ENCODE measurements at places on chromosomes 6 and 20.
A peak's percentile ranks its signal among the peaks of the same experiment; 100 is the strongest.

DNA sequence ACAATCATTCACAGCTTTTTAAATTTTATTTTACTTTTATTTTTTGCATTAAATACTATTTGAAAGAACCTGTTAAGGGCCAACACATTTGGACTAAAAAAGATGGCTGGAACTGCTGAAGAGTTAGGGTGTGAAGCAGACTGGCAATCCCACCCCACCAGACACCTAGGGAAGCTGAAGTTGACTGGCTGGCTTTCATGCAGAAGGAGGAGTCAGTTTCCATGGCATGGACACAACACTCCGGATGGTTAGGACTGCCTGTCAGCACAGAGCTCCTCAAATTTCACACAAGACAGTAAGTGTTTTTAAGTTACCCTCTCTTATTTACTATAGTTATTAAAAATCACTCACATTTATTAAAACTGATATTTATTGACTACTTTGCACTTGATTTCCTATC, at the start of gene ANKRD66:
TSS of gene ANKRD66 (plus strand) at position 238 of the 400 bp plus-strand sequence. CDS start 5,016 bp downstream, outside the sequence.
- DNase-seq, result no peak

DNA sequence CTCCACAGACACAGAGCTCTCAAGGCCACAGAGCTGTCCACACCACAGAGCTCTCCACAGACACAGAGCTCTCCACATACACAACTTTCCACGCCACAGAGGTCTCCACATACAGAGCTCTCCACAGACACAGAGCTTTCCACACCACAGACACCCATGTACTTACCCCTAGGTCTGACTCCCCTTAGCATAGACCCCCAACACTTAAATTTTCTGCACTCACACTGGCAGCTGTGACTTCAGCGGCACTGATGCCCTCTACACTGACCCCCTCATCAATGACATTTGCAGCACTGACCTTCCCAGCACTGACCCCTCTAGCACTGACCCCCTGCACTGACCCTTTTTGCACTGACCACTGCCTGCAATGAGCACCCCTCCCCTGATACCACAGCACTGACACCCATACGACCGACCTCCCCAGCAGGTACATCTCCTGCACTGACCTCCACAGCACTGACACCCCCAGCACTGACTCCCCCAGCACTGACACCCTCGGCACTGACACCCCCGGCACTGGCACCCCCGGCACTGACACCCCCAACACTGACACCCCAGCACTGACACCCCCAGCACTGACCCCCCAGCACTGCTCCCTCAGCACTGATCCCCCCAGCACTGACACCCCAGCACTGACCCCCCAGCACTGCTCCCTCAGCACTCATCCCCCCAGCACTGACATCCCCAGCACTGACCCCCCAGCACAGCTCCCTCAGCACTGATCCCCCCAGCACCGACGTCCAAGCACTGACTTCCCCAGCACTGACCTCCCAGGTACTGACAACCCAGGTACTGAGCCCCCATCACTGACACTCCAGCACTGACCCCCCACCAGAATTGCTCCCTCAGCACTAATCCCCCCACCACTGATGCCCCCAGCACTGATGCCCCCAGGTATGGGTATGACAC, 56.5 kb downstream of the ERMARD start:
- DNase-seq, result no peak

DNA sequence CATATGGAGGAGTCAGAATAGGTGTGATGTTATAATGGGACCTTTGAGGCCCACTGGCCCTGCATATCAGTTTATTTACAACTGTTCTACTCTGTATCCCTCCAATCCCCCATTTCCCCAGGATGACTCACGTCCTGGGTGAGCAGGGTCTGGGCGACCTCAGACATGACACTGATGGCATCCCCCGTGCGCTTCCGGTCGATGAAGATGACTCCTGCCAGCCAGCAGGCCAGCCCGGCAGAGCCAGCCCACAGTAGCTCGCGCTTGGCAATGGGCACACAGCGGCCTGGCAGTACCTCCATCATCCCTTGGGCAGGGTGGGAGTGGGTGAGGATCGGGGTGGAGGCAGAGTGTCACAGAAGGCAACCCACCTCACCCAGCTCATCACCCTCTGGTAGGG, 5.6 kb downstream of the AGPAT1 start:
- DNase-seq, result no peak

DNA sequence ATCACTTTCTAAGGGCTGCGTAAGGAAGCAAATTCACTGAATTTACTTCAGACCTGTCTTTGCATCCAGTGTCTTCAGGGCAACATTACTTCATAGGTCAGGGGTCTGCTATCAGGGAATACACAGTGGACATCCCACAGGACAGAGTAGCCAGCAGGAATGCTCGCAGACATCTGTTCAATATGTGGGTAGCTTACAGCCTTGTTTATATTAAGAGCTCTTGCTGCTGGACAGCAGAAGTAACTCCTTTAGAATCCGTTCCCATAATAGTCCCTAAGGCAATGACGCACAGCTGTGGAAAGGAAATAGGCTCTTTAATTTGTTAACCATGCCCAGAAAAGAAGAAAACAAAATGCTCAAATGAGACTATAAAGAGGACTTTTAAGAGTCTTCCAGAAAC, 198.7 kb downstream of the MOXD1 start:
- no peak for DNase-seq

DNA sequence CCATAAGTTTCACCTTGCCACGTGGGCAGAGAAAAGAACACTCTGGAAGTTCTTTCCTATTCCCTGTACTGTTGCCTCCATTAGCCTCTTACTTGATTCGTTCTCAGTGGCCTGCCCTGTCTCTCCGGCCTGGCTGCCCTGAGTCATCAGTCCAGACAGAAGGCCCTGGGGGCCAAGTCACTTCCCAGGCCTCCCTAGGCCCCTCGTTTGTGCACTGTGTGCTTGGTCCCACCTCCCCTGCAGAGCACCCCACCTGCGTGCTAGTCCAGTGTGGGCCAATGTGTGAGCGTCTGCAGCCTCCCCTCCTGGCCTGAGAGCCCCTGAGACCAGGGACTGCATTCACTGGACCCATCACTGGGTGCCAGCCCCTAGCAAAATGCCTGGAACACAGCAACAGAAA, 191.2 kb upstream of the RREB1 start:
- DNase-seq, result no peak

DNA sequence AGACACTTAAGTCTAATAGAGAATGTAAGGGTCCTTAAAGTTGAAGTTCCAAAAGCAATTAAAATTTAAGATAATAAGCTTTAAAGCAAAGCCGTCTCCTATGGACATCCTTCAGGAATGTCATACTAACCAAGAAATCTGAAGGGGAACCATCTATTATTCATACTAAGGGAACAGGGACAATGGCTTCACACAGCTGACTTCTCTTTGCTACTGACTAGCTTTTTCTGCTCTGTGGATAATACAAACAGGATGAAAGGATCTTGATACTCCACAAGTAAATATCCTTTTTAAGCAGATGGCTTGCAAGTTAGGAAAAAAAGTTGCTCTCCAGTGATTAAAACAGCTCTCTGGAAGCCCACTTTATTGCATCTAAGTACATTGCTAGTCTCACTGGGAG, 178.6 kb downstream of the BACH2 start:
- DNase-seq, result no peak

DNA sequence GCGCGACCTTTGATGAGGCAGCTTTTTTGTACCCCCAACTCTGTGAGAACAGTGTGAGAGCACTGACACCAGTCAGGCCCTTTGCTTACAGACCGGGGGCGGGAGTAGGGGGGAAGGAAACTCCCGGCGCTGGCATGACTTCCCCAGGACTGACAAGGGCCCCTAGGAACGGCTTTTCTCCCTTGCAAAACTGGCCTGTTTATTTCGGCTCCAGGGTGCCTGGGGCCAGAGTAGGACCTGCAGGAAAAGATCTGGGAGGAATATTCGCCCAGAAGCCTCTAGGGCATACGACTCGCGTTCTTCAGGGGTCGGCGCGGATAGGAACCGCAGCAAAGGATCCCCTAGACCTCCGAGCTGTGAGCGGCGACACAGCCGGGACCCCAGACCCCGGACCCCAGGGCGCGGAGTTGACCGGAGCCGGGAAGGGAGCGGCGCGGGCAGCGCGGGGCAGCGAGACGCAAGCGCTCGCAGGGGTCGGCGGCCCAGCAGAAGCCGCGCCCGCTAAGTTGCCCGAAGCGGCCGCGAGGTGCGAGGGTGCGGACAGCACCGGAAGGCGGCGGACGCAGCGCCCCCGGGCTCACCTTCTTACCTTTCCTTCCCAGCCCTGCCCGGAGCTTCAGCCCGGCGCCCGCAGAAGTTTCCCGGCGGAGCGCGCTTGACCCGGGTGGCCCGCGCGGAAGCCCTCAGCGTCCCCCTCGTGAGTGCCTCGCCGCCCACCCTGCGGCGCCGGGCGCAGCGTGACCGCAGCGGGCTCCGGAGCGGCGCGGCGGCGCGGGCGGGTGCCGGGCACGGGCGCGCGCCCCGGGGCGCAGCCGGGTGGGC, at the start of gene POPDC3:
TSS of gene POPDC3 (minus strand) at position 771 of the 822 bp plus-strand sequence. CDS start 18,105 bp downstream, outside the sequence.
- no peak for DNase-seq

DNA sequence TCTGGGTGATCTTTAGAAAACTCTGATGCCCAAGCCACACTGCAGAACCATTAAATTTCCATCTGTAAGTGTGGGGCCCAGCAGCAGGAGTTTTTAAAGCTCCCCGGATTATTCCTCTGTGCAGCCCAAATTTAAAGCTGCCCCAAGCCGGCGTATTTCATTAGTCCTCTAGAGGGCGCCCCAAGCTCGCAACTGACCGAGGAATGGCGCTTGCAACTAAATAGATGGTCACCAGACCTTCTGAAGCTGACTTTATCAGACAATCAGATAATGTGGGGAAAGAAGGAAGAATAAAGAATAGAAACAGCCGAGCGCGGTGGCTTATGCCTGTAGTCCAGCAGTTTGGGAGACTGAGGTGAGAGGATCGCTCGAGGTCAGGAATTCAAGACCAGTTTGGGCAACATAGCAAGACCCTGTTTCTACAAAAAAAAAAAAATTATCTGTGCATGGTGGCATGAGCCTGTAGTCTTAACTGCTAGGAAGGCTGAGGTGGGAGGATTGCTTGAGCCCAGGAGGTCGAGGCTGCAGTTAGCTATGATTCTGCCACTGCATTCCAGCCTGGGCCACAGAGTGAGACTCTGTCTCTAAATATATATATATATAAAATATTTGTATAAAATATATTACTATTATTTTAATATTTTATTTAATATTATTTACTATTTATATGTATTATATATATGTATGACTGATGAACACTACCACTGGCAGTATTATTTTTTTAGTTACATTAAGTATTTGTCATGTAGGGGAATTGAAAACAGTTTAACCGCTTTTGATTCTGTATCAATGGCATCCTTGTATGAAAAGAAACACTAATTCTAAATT, 56.0 kb downstream of the OTOR start:
- DNase-seq, result no peak

GRCh38 chr20:46581391-46581790, 30.9 kb upstream of the OCSTAMP start:
- DNase-seq, result no peak

GRCh38 chr6:87944541-87944954, 103.1 kb upstream of the SPACA1 start:
- DNase-seq, result peak; percentile 32

- DNase-seq, result no peak
These were observed 74.5 kb upstream of the MARCKS start for GRCh38 chr6:113782636-113783035.

DNA sequence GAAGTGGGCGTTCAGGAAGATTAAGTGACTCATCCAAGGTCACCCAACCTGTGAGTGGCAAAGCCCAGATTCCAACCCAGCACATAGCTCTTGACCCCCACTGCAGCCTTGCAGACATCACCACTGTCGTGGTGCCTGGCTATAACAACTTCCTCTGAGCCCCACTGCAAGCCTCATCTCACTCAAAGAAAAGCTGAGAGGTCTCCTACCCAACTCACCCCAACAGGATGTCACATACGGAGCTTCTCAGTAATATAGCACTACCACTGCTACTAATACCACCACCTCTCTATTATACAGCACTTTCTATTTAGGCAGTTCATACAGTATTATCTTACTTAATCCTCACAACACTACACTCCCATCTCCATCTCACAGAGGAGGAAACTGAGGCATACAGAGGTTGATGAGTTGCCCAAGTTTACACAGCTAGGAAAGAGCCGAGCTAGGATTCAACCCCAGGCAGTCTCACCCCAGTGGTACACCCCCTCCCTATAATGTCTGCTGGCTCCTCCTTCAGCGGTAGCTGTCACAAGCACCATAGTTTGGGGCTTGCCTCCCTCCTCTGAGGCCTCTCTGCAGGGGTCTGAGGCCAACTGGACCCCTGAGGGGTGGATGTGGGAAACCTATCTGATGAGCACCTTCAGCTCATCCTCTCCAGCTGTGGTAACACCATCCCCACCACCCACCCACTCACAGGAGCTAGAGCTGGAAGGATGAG, 19.5 kb downstream of the TFEB start:
- no peak for DNase-seq

- no peak for DNase-seq
These were observed 13.5 kb upstream of the SNAI1 start for GRCh38 chr20:49969234-49969633.

DNA sequence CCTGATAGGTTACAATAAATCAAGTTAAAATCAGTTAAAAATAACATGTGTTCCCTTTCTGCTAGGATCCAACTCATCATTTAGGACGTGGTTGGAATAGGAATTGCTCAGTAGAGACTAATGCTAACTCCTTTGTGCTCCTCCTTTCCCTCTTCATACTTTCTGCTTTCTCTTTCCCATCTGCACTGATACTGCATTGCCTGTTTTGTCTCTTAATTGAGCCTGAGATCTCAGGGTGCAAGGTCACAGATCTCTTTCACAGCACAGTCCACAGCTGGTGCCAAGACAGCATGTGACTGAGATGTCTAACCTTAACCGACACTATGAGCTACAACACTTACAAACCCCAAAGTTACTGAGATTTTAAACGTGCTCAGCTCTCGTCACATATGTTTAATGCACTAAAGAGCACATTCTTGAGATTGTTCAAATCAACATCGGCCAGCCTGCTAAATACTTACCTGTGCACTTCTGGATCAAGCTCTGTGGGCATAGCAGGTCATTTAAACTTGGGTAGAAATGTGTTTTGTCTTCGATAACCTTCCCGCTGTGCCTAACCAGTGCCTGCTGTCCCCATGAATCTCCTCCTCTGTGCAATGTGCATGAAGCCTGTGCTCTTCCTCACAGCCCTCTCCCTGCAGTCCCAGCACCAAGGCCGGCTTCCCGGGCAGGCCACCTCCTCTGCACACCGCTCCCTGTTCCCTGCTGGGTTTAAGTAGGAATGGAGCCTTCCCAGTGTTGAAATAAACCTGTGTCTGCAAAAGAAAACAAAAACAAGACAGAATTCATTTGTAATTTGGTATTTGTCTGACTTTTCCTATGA, 39.6 kb upstream of the AFDN start:
- DNase-seq, result no peak

GRCh38 chr6:19317431-19317986, 519.7 kb upstream of the ID4 start:
- no peak for DNase-seq

DNA sequence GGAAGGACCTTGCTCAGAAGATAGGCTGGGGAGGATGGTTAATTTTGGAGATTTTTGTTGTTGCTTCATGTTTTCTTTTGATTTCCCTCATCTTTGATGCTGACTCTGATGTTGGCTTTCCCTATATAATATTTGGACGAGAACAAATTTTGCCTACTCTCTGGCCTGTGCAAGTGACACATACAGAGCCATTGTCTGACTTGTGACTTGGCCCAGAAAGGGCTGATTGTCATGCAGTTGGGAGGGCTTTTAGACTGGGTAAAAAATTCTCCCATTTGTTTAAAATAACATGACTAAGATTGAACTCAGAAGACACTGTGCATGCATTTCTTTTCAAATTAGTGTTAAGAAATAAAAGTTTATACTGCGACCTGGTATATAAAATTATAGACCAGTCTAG, 98.6 kb upstream of the SUPT3H start:
- DNase-seq, result no peak
